ENCODE measurements at places on chromosomes 1 and 21.

GRCh38 chr1:31122101-31122735, 56.7 kb upstream of the PUM1 start:
- DNase-seq, result no peak

GRCh38 chr1:203295796-203296195, 9.5 kb upstream of the BTG2 start:
- DNase-seq, result no peak

DNA sequence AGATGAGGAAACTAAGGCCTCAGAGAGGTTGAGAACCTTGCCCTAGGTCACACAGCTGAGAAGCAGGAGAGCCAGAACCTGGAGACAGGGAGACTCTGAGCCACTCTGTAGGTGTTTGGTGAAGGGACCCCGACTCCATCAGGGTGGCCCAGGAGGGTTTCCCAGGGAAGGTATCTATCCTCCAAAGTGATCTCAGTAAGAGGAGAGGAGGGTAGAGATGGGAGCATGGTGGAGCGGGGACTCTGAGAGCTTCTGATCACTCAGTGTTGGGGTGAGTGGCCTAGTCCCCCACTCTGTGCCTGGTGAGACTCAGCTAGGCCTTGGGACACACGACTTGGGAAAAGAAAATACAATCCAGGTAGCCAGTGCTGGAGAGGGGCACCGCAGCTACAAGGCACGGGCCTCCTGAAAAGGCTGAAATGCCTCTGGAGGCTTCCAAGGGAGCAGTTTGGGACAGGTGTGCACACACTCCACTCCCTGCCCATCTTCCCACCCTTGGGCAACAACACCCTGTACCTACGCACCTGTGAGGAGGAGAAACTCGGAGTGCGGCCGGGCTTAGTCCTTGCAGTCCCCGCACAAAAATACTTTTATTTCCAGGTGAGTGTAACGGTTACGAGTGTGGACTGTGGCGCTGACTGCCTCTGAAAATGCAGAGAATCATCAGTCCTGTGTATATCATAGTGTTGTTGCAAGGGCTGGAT, 80.8 kb downstream of the CAMK2N1 start:
- no peak for DNase-seq

DNA sequence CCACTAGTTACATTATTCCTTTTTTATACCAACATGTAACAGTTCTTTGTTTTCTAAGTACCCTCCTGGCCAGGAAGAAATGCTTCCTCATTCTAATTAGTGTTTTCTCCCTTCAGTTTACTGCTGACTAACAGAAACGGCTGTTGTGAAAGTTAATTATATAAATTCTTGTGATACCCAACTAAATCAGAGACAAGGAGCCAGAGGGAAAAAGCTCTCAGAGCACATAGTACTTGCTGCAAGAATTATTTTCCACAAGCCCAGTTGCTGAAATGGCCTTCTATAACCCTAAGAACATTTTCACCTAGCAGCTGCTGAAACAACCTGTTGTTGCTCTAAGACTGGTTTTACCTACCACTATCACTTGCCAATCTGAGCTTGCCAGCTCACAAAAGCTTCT, 82.4 kb downstream of the FAF1 start:
- DNase-seq, result peak; percentile 3

- no peak for DNase-seq
Observed at GRCh38 chr1:6799499-6799898, 14.2 kb downstream of the CAMTA1 start.

DNA sequence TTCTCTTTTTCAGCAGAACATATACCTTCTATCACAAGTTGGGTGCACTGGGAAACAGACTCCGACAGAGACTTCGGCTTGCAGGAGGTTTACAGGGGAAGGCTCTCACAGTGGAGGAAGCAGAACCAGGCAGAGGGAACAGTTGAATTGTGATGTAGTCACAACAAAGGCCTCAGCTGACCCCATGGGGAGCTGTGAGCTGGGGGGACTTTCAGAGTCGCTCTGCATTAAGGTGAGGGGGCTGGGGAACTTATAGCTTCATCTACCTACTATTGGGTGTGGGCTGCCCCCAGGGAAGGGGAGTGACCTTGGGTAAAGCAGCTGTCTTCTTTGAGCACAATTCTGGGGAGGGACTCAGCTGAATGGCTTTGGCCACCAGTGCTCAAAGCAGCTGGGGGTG, 94.9 kb upstream of the POU3F1 start:
- no peak for DNase-seq

- no peak for DNase-seq
Observed at GRCh38 chr1:222384531-222384930, 163.4 kb downstream of the HHIPL2 start.

DNA sequence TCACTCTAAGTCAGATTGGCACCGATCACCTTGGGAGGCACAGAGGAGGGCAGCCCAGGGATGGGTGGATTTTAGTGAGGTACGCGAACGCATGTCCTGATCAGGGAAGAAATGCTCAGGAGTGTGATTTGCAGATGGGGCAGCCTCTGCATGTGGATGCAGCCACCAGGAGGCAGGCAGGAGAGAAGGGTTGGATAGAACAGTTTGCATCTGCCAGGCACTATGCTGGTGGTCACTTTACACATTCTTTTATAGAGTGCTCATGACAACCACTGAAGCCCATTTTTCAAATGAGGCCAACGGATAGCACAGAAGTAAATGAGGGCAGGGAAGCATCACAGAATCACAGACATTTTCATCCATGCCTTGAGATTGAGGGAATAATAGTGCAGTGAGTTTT, 5.7 kb downstream of the LAMB3 start:
- no peak for DNase-seq

DNA sequence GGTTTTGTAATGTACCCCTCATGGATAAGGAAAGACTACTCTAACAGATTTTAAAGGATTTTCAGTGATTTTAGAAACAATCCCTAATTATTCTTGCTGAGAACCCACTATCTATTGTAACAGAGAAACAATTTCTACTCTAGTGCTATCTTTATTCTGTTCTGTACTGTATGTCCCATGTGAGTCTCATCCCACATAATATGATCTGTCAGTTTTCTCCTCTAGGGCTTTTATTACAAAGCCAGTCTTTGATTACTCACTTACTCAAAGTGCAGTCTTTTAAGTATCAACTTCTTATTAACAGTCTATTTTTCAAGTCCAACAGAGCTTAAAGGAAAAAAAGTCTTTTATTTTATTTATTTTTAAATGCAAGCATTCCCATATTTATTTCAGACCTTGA, 54.8 kb downstream of the CTH start:
- no peak for DNase-seq

DNA sequence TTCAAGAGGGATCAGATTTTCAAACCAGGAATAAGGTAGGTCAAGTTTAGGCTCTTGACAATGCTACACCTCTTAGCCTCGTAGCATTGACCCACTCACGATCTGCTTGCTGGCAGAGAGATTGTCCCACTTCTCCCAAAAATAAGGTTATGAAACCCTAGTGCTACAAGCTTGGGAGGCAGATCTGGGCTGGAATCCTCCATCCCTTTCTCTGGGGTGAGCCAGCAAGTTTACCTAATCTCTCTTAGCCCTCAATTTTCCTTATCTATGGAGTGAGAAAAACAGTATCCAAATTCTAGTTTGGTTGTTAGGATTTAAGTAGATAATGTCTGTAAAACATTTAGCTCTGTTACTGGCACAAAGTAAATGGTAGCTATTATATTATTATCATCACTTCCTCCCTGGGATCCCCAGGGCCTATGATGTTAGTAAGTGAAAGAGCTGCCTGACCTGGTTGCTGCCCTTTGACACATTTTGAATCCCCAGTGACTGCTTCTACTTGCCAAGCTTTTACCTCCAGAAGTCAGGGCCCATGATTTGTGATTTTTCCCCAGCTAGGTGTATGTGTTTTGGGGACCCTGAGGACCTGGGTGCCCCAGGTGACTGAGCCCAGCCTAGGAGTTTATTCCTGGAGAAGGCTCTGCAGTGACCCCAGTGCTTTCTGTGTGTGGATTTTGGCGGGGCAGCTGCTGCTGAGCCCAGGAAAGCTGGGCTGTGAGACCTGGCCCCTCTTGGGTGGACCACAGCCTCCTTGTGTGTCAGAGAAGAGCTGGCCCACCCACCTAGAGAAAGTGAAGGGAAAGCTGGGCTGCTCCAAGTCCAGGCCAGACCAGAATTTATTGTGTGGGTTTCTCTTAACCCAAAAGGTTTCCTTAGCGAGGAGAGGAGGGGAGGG, 48.2 kb upstream of the VANGL1 start:
- DNase-seq, result no peak

- DNase-seq, result no peak
Observed at GRCh38 chr1:193694741-193695140, 508.3 kb upstream of the B3GALT2 start.

DNA sequence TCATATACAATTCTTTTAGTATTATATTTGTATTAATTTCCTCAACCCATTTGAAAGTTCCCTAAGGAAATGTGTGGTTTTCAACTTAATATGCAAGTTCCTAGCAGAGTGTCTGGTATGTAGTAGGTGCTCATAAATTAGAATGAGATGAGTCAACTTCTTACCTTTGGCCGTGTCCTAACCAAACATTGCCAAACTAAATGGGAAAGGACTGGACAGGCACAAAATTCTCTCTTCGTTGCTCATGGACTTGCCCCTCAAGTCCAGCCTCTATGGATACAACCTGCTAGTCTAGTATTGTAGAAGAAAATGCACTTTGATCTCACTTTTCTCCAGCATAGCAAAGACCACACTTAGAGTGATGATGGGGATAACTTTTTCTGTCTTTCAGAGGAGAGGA, 11.6 kb upstream of the MRPS14 start:
- no peak for DNase-seq

GRCh38 chr1:29333008-29333407, 96.7 kb downstream of the PTPRU start:
- DNase-seq, result no peak

DNA sequence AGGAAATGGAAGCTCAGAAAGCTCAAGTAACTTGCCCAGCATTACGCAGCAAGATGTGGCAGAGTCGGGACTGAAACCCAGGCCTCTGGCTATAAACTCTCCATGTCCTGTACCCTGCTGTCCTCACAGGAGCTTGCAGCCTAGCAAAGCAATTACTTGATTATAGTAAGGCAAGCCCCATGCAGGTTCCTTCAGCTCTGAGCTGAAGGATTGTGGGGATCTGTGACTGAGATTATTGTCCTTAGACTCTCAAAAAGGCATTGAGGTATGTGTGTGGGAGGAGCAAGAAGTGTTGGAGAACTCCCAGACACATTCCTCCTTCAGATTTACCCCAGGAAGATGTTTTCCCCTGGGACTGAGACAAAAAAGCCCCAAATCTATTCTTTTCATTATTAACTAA, 124.0 kb upstream of the SPATA6 start:
- DNase-seq, result no peak

GRCh38 chr21:45592208-45592619, 50.0 kb upstream of the SLC19A1 start:
- DNase-seq, result no peak

DNA sequence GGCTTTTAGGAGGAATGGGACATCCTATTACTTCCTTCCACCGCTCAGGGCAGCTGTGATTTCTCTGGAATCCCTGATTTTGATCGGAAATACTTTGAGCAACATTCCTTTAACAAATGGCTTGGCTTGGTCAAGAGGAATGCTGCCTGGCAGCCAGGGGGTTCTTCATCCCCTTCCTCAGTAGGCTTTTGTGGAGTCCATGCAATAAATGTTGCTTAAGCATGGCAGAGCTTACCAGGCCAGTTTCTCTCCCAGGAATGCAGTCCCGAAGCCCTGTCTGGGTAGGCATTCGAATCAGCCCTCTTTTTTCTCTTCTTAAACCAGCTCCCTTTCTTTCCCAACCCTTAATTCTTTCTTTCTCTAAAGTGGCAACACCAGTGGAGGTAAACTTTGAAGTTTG, 177.1 kb upstream of the KIAA0040 start:
- no peak for DNase-seq

GRCh38 chr1:165116171-165116570, 240.3 kb downstream of the LMX1A start:
- DNase-seq, result no peak

DNA sequence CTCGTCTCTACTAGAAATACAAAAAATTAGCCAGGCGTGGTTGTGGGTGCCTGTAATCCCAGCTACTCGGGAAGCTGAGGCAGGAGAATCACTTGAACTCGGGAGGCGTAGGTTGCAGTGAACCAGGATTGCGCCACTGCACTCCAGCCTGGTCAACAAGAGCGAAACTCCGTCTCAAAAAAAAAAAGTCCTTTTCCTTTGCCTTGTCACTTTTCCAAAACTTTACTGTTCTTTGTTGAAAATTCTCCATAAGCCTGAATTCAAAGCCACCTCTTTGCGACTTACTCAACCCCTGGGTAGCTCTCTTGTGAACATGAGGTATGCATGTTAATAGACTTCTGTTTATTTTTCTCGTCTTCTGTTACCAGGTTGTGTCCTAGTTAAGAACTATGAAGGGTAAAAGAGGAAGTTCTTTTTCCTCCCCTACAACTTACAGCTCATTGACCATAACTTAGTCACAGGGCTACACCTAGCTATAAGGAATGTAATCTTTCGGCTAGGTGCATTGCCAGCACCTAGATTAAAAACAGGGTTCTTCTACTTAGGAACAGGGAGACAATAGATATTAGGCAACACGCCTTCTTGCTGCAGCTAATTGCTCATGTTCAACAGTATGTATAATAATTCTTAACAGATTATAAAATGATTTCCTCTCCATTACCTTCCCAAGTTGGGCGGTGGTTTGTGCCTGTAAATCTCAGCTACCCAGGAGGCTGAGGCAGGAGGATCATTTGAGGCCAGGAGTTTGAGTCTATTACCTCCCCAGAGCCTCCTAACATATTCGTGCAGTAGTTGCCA, 40.9 kb downstream of the PTAFR start:
- DNase-seq, result peak; percentile 83

- no peak for DNase-seq
Observed at GRCh38 chr1:85058786-85059185, 10.5 kb upstream of the MCOLN3 start.

DNA sequence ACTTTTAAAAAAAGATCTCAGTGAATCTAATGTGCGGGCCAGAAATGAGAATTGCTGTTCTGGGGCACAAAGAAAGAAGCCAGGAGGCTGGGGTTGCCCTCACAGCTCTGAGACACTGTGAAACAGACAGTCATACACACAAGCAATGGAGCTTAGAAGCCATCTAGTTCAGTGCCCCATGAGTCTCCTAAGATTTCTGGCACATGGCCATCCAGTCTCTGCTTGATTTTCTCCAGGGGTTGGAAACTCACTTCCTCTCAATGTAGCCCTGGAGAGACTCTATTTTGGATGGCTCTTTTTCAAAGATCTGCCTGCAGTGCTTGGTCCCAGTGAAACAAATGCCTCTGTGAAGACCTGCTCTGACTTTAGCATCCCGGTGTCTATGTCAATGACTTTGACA, 38.6 kb downstream of the KCNN3 start:
- DNase-seq, result no peak
